ENCODE measurements at places on chromosomes 12 and 14.

DNA sequence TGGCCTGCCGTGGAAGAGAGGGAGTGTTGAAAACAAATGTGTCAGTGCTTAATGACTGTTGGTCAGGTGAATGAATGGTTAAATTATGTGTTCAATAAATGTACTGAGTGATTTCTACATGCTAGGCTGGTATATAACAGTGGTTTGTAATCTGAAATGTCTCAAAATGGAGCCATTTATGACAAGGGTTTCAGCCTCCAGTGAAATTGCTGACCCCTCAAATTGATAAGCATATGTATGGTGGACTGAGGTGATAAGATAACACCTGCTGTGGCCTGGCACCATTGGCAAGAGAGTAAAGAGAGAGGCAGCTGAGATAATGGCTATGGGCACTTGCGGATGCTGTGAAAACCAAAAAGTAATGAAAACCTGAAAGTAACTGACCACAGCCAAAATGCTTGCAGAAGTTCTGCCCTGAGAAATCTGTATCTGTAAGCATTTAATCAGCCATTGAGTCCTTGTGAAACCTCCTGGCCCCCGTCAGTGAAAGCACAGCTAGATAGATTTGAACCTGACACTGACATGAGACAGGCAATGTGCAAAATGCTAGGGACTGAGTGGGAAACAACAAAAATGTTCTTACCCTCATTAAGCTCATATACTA lies 1.4 kb upstream of the BCAT1 start:
- DNase-seq: no peak

GRCh38 chr14:68695326-68695768 lies 97.5 kb downstream of the ZFP36L1 start:
- DNase-seq: no peak

DNA sequence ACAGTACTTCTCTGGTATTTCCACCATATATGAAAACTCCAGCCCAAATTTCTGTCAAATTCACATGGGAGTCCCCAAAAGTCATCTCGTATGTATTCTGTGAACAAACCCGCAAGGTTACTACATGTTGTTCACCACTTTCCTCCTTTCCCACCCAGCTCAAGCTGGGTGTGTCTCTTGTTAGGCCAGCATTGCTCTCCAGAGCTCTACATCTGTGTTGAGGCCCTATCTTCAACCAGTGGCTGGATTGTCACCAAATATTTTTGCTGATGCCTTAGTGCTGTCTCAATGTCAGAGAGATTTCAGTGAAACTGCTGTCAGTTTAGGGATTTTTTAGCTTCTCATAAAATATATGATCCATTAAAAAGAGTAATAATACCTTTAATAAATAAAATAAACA lies 230.9 kb downstream of the BTG1 start:
- DNase-seq: no peak

- DNase-seq: no peak
Observed at GRCh38 chr12:91667694-91668093, 478.0 kb downstream of the BTG1 start.

GRCh38 chr12:9757433-9758025 lies 3.2 kb downstream of the CD69 start:
- DNase-seq: no peak

All from activated CD8-positive, alpha-beta memory T cell treated with anti-CD3 and anti-CD28 coated beads, Interleukin-2, amount 50 U/mL, for 48 hours (primary cell).